ENCODE measurements at places on chromosomes 3 and 15. TPM values are rescaled to one million over a fixed set of nuclear protein-coding genes. Genes with fewer than 3 reads are reported as not detected.
A peak's percentile ranks its signal among the peaks of the same experiment; 100 is the strongest.

- peak; percentile 83 for DNase-seq
Measured at GRCh38 chr15:60379525-60380274, 18.1 kb downstream of the ANXA2 start.

DNA sequence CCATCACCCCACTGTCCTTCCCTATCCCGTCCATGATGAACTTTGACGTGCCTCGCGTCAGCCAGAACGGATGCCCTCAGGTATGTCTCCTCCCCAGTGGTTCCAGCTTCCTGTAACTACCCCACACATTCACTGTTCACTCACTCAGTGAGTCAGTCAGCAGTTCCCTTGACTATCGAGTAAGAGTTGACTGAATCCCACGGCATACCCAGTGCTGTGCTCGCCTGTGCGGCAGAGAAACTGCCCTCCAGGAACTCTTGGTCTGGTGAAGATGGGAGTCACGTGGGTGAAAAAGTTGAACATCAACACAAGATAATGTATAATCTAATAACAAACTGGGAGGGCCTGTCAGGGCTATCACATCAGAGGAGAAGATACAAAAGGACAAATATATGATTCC, 36.7 kb downstream of the CCDC33 start:
- DNase-seq: no peak

- DNase-seq: no peak
Measured at GRCh38 chr3:177213801-177214535, 16.7 kb upstream of the TBL1XR1 start.

DNA sequence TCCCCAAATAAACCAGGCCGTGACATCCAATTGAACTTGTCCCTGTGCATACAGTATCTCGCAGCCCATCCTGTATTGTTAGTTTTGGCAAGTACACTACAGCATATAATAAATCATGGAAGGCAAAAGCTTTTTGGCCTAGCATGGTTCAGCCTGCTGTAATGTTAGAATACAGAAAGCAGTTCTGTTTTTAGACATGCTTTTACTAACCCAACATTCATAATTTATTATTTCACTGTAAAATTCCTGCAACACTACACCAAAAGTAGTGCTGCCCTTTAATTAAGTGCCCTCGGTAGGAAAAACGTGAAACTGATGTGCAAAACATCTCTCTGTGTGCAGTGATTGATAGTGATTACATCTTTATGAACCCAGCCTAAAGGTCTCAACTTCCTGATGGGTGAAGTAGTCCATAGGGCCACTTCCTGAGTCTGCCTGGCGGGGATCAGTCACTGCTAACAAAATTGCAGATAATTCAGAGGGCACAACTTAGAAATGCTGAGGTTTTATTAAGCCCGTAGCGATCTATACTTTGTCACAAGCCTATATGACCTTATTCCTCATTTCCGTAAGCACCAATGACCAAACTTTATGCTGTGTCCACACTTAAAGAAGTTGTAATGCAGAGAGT, 227.8 kb downstream of the CDIN1 start:
- DNase-seq: no peak

- no peak for DNase-seq
Measured at GRCh38 chr3:37993820-37994638, 3.4 kb downstream of the VILL start.

GRCh38 chr3:177300842-177301241, 103.6 kb upstream of the TBL1XR1 start:
- no peak for DNase-seq

GRCh38 chr15:65192016-65192415, 6.9 kb upstream of the CLPX start:
- no peak for DNase-seq

- no peak for DNase-seq
Measured at GRCh38 chr3:162994165-162994564, 1497.6 kb downstream of the OTOL1 start.

DNA sequence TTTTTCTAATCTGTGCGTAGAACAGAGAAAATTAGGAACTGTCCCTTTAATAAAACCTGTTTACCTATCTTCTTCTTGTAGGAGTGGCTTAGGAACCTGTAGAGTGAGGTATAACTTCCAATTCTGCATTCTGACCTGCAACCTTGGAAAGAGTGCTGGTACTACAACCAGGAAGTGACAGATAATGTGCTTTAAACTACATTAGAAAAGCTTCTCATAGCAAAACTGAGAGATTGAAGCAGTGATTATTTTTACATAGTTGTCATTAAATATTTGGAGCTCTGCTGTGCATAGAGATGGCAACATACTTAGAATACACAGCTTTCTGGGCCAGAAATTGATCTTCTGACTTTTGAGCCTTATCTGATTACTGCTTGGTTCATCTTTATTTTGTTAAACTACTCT, 50.4 kb upstream of the ZDHHC23 start:
- peak; percentile 51 for DNase-seq

- no peak for DNase-seq
Measured at GRCh38 chr3:182138393-182138792, 426.7 kb downstream of the SOX2 start.

- DNase-seq: peak; percentile 53
Measured at GRCh38 chr3:17213102-17213501, 328.3 kb downstream of the PLCL2 start.

Gene CATSPER2
- 2.9 TPM for total RNA-seq

Gene RHOV
- 0.18 TPM for total RNA-seq

Gene CAMK1
- total RNA-seq: 6.6 TPM

Gene GXYLT2
- 1.8 TPM for total RNA-seq

Measured in foreskin keratinocyte (primary cell).